Smooth muscle cell of the umbilical artery (primary cell): ENCODE measurements at places on chromosomes 5 and 9. TPM values are rescaled to one million over a fixed set of nuclear protein-coding genes. Genes with fewer than 3 reads are reported as not detected.

Gene FYB1
- under 0.01 TPM in 1 of 2 replicates, not detected in the other for total RNA-seq

Gene RETREG1
- total RNA-seq = 0.83 and 1.2 TPM in 2 replicates

Gene CTSV
- 0.30 and 0.74 TPM in 2 replicates for total RNA-seq

Gene CCDC180
- 1.4 and 1.8 TPM in 2 replicates for total RNA-seq

Gene GABBR2
- total RNA-seq = 0.55 and 0.89 TPM in 2 replicates

Gene CFAP90
- 0.23 and 0.30 TPM in 2 replicates for total RNA-seq

Gene TMEM174
- not detected in 2 replicates for total RNA-seq

Gene ZDHHC21
- 16.6 and 19.2 TPM in 2 replicates for total RNA-seq

Gene TMEM8B
- 2.7 and 6.2 TPM in 2 replicates for total RNA-seq
